ENCODE measurements at places on chromosomes 12 and 14.
A peak's percentile ranks its signal among the peaks of the same experiment; 100 is the strongest.

DNA sequence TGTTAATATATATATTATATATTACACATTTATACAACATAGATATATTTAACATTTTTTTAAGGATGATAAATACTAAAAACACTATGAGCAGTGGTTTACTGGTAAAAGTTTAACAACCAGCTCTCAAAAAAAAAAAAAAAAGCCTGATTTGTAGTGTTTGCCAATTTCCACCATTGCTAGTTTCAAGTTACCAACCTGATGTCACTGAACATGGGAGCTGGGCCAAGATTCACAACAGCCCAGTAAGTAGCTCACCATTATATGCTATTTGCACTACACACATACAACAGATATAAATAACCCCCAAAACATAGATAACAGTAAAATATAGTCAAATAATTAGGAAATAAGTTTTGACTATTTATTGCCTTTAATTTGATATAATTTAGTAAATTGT is 28.9 kb upstream of the TMX1 start:
- DNase-seq, result peak; percentile 92

DNA sequence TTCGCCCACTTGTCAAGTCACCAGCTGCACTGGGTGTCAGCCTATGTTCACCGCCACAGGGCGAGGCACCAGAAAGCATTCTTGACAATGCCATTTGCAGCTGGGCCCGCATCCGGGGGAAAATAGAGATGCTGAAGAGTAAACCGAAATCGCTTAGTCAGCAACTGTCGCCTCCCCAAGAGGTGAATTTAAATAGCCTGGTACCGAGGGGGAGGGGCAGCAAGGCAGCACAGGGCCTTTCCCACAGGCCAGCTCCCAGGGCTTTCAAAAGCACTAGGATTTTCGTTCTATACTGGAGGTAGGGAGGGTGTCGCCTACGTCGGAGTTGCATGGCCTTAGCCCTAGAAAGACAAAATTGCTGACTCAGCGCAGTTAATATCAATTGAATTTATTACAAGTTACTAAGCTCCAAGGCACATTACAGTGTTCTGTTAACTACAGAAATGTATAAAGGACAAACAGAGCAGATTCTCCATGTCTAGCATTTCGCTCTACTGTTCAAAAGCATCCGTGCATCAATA is 4.3 kb downstream of the IRF2BPL start:
- peak; percentile 80 for DNase-seq

GRCh38 chr12:47834199-47834903 is 14.6 kb upstream of the HDAC7 start:
- no peak for DNase-seq

GRCh38 chr14:94344389-94344788 is 21.3 kb upstream of the SERPINA6 start:
- DNase-seq, result no peak

DNA sequence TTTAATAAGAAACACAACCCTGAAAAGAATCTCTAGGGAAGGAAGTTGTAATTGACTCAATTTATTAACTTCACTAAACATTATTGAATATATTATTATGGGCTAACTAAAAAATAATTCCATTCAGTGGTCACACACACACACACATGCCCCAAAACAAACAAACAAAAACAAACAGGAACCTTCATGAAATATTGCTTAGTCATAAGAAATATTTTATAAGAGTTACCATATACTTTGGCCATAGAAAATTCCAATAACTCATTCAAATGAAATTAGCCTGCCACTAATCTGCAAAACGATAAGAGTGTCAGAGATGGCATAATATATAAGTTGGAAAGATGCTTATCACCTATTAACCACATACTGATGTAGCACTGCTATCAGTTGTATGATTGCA is 268.4 kb upstream of the AMIGO2 start:
- no peak for DNase-seq

- DNase-seq, result peak; percentile 86
Observed at GRCh38 chr12:58841058-58841798, 79.1 kb downstream of the LRIG3 start.

DNA sequence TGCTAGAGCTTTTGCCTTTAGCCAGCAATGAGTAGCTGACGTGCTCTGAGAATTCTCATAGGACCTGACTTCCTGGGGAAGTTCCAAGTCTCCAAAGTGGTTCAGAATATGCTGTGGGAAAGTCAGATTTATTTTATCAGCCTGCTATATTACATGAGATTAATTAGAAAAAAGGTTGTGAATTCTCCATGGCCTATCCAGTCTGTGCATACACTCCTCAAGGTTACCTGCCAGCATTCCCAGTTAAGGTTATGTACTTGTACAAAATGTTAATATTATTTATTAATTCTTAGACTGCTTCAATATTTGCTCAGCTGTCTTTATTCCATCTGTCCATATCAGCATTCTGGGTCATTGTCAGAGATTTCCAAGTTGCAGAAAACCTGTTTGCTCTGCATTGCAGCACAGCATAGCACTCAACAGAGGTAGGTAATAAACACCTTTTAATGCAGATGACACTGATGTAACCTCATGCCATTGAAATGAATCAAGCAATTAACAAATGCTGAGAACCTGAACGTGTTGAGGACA is 2.7 kb upstream of the SEL1L start:
- peak; percentile 86 for DNase-seq

DNA sequence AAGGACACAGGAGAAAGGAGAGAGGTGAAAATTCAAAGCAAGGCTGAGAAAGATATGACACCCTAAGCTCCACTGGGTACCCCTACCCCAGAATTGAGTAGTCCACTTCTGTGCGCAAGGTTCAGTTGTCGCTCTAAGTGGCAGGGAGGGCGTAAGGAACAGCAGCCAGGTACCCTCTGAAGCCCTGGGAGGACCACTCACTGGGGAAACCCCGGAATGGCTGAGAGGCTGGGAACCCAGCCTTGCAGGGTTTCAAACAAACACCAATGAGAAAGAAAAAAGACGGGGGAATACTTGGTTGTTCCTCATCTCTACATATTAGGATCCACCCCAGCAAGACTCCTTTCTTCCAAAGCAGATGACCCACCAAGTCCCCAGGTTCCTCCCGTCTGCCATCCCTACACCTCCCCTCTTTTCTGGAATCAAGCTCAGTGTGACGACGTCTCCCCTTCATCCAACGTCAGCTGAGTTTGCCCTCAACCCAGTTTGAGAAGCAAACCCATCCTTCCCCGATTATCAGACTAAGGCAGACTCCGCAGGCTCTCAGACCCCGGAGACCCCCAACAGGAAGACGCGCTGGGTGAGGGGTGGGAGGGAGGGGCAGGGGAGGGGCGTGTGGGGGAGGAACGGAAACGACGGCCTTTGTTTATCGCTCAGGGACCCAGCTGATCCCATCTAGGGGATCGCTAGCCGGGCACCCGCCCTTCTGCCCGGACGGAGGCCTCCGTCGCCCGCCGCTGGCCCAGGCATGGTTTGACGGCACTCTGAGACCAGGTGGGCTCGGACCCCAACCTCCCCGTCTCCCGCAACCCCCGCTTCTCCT is 795 bp downstream of the LMBR1L start:
- DNase-seq, result peak; percentile 52

DNA sequence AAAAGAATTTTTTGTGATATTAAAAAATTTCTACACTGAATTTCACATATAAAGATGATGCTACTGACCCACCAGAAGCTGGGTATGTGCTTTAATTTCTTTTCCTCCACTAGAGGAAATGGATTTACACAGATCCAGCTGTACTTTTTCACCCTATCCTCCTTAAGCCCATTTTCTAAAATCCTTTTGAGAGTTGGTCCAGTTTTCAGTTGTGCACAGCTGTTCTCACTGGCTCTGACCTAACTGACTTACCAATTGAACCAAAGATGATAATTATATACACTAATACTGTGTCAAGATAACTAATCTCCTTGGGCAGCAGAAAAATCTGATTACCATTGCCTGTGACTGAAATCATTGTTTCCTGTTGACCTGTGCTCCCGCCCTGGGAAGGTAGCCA is 108.5 kb downstream of the ZFC3H1 start:
- DNase-seq, result no peak

DNA sequence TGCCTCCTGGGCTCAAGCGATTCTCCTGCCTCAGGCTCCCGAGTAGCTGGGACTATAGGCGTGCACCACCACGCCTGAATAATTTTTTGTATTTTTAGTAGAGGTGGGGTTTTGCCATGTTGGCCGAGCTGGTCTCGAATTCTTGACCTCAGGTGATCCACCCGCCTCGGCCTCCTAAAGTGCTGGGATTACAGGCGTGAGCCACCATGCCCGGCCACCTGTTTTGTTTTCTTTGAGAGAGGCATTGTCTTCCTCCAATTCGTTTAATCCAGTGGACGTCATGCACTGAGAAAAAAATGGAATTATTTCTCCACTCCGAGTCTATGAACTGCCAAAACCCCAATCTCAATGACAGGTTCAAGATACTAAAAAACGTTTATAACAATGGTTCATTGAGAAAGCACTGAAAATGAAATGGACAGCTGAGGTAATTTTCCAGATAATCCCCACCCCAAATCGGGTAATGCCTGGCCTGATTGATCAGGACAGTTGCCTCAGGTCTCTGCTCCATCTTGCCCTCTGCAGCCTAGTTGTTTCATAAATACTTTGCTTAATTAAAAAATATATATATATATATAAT is 132.7 kb upstream of the PARP11 start:
- no peak for DNase-seq

DNA sequence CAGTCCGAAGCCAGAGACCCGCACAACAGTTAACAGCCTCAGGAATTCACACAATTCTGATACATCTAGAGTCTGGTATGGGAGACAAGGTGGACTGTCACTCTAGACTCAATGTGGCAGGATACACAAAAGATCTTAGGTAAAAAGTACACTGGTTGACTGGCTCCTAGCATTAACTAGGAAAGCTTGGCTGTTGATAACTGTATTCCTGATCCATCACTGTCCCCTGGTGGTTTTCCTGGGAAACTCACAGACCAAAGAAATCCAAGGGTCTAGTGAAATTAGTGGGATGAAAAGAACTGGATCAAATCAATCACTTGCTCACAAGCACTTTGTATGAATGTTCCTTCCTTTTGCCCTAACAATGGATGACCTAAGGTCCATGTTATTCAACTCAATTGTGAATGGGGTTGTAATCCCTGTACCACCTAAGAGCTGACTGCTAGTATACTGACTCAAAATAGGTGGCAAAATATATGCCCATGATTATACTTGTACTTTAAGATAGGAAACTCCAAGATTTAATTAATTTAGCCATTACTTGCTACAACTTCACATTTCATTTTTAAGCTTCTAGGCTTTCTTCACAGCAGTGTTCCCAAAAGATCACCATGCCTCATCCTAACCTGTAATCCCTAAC is 14.0 kb downstream of the NPC2 start:
- peak; percentile 42 for DNase-seq

- no peak for DNase-seq
Observed at GRCh38 chr12:89238593-89238992, 113.7 kb downstream of the DUSP6 start.

Data from DMS53 (cell line).